ENCODE measurements at places on chromosomes 5 and 9.

- no peak for DNase-seq
Observed at GRCh38 chr9:134341306-134341705, 15.1 kb downstream of the RXRA start.

GRCh38 chr9:106450549-106450948 is 412.4 kb upstream of the ZNF462 start:
- DNase-seq = no peak

DNA sequence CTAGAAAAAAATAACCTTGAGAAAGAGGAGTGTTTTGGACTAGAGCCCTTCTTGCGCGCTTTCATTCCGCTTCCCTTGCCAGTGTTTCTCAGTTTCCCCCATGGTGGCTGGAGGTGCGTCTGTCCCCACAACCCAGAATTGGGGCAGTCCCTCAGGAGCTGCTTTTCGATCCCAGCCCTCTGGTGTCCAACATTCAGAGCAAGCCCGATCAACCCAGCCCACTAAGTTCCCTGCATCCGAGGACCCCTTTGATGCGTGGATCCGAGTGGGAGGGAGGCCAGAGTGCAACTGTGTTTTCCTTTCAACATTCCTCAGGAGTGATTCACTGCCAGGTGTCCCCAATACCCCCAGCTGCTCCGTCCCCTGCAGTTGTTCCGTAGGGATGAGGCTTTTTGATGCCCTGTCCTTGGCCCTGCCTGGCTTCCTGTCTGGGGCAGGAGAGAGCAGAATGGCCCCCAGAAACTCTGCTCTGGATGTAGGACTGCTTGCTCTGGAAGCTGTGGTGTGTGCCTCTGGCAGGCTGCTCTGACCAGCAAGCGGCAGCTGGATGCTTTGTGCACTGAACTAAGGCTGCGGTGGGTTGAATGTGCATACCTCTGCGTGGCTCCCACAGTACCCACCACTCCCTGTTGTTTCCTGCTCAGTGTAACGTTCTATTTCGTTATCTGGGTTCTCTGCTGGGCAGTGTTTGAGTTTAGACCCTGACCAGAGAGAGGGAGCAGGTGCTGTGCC is 117.5 kb downstream of the BOD1 start:
- no peak for DNase-seq

GRCh38 chr5:146529984-146530383 is 14.0 kb upstream of the GPR151 start:
- DNase-seq = peak; percentile 8

- DNase-seq = no peak
Observed at GRCh38 chr9:136690806-136691261, 3.6 kb upstream of the AGPAT2 start.

GRCh38 chr5:119353213-119353612 is 2.6 kb upstream of the TNFAIP8 start:
- no peak for DNase-seq

GRCh38 chr5:151155775-151156506 is 1.6 kb downstream of the ANXA6 start:
- DNase-seq = peak; percentile 54

- no peak for DNase-seq
Observed at GRCh38 chr5:180084638-180085561, 13.3 kb upstream of the RNF130 start.

- DNase-seq = no peak
Observed at GRCh38 chr9:136155576-136155975, 36.9 kb upstream of the TMEM250 start.

- DNase-seq = no peak
Observed at GRCh38 chr5:37717613-37718431, 122.0 kb downstream of the GDNF start.

DNA sequence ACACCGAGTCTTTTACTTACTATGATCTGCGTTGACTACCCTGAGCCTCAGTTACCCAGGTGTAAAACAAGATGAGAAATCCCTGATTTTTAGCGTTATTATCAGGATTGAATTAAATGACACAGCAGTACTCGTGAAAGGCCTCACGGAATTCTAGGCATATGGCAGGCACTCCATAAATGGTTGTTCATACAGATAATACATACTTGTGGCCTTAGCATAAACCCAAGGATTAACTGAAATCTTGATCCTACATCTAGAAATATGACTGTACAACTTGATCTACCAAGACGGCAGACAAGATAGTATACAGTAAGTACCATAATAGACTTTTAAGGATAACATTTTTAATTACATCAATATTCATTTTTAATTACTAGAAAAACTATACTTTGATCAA is 409.8 kb downstream of the BNC2 start:
- no peak for DNase-seq

DNA sequence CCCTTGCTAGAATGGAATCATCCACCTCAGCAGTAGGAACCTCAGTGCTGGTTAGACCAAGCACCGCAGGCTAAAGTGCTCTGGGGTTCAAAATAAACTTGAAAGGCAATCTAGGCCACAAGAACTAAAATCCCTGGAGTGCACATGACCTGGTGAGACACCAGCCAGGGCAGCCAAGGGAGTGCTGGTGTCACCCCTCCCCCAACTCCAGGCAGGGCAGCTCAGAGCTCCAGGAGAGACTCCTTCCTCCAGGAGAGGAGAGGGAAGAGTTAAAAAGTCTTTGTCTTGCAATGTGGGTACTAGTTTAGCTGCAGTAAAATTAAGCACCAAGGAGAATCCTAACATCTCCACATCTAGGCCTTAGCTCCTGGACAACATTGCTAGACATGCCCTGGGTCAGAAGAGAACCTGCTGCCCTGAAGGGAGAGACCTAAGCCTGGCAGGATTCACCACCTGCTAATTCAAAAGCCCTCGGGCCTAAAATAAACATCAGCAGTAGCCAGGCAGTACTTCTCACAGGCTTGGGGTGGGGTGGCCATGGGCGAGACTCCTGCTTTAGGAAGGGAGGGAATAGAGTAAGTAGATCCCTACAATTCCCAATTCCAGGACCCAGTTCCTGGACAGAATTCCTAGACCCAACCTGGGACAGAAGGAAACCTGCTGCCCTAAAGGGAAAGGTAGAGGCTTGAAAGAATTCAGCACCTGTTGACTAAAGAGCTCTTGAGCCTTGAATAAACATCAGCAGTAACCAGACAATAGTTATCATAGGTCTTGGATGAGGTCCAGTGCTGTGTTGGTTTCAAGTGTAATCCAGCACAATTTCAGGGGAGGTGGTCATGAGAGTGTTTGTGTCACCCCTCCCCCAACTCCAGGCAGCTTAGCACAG is 25.8 kb downstream of the UGT3A2 start:
- DNase-seq = no peak

DNA sequence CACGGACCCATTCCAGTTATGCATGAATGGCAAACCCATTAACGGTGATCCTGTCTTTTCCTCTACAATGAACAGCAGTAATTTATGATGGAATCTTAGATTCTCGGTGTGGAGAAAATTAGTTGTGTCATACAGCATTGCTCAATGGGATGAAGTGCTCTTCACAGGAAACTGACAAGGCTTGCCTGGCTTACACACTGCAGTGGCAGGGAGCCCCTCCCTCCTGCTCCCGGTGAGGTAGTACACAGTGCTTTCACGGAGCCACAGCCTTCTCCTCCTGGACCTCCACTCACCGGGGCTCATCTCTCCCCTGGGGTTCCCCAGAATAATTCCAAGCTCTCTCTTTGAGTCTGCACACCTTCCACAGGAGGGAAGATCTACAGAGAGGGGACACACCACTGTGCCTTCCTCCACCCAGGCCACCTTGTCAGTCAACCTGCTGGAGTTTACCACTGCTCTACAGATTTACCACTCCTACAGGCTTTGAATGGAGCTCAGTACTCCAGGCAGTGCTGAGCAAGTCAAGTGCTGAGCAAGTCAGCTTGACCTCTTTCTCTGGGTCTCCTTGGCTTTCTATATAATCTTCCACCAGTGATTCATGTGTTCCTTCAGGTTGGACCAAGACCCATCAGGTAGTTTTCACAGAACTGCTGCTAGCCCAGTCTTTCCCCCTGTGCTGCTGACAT is 59.1 kb upstream of the TBC1D2 start:
- DNase-seq = no peak

- no peak for DNase-seq
Observed at GRCh38 chr5:153456354-153456753, 34.1 kb upstream of the GRIA1 start.

- DNase-seq = no peak
Observed at GRCh38 chr5:111682121-111682520, 74.9 kb downstream of the NREP start.

GRCh38 chr5:21159510-21160059 is 1171.6 kb upstream of the CDH18 start:
- no peak for DNase-seq

DNA sequence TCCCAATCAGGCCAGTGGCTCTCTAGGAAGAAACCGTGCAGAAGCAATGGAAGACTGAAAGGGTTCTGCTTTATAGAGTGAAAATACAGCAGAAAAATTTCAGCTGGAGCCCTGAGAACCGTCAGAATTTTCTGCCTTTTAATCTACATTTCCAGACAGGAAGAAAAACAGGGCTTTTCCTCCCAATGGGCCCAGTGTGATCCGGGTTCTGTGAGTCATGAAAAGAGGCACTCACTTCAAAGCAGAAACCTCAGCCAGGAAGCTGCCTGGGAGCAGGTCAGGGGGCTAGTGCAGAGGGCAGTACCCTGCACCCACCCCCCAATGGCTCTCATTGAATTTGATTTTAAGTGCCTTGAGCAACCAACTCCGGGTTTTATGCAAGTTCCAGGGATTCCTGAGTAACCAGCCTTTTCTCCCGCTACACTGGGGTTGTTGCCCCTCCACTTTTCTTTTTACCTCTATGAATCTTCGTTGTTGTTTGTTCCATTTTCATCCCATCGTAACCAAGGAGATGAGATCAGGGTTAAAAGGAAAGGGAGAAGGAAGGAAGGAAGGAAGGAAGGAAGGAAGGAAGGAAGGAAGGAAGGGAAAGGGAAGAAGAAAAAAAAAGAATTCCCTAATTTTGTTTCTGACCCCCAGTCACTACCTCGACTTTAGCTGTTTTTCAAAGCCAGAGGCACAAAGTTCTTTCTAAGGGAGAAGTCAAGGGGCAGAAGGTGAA is 1.3 kb downstream of the BARHL1 start:
- DNase-seq = no peak

- no peak for DNase-seq
Observed at GRCh38 chr9:77748214-77748772, 100.2 kb upstream of the GNA14 start.

DNA sequence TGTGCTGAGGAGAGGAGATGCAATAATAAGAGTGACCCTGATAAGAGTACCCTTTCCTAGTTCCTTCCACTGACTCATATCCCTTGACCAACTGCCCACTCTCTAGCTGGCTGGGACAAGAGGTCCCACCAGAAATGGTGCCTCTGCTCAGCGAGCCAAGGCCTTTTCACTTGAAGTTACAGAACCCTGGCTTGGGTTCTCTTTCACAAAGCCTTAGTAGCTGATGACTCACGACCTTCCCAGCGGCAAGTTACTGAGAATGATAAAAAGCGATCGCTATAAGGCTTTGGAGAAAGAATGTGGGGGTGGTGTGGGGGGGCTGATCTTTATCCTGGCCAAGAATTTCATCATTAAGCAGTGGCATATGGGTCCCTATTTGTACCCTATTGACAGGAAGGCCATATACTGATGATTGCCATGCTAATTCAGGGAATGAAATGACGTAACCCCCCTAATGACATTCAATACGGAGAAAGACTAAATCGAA is 90.3 kb downstream of the FBXO38 start:
- DNase-seq = no peak

DNA sequence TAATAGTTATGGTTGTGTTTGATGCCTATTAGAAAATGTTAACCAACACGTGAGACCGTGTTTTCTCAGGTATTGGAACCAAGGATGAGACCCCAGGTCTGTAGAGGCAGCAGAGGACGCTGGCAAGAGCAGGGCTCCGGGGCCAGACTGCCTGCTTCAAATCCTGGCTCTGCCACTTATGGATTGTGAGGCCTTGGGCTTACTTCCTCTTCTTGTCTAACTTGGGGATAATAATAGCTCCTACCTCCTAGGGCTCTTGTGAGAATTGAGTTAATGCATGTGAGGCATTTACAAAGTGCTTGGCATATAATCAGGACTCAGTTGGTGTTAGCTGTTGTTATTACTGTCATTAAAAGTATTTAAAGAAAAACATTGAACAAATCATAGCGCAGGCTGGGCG is 85.5 kb upstream of the PITX1 start:
- DNase-seq = no peak

- DNase-seq = no peak
Observed at GRCh38 chr5:156824241-156824640, 25.9 kb upstream of the PPP1R2B start.

GRCh38 chr9:128828267-128828666 is 1.3 kb downstream of the SPOUT1 start:
- no peak for DNase-seq

- no peak for DNase-seq
Observed at GRCh38 chr9:129306318-129306973, 128.4 kb upstream of the IER5L start.

GRCh38 chr5:61256474-61256873 is 75.6 kb upstream of the ZSWIM6 start:
- DNase-seq = no peak

DNA sequence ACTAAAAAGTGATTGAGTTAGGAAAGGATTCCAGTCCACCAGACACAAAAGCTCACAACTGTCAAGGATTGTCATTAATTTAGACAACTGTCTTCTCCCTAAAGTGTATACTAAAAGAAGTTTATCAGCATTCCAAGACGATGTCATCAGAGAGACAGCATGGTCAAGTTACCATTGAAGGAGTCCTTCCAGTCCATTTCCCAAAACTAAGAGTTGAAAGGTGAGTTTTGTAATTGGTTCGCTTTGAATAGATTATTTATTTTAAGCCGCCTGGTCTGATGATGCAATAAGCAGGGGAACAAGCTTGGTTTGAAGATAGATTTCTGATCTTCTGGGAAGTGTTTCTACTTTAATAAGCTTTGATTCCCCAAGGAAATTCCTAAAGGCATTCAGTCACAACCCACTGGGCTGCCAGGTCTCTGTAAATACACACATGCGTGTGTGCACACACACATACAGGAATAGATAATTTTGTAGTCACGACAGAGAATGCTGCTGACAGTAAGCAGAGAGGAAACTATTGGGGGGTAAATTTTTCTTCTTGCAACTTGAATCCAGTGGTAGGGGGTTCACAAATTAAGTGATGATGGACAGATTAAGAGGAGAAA is 234.8 kb downstream of the PIK3R1 start:
- DNase-seq = no peak

DNA sequence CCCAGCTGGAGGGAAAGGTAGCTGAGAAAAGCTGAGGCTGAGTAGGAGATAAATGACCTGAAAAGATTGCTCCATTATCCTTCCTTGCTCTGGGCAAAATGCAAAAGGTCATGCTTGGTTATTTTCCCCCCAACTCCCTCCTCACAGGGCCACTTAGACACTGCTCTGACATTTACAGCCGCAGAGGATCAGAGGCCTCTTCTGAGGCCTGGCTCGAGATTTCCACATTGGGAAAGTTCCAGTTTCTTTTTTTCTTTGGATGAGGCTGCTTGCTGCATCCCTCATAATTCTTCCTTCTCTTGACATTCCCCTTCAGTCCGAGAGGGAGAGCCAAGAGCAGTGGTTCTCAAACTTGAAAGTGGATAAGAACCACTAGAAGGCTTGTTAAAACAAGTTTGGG is 60.1 kb upstream of the HSPA9 start:
- DNase-seq = no peak

DNA sequence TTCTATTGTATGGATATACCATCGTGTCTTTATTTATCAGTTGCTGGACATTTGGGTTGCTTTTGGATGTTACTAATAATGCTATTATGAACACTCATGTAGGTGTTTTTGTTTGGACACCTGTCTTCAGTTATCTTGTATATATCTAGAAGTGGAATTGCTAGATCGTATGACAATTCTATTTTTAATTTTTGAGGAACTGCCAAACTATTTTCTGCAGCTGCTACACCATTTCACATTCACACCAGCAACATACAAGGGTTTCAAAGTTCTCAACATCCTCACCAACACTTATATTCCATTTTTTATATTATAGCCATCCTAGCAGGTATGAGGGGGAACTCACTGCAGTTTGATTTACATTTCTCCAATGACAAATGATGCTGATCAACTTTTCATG is 324.6 kb downstream of the CAAP1 start:
- DNase-seq = no peak
